ENCODE measurements at places on chromosomes 13 and 19. TPM values are rescaled to one million over a fixed set of nuclear protein-coding genes. Genes with fewer than 3 reads are reported as not detected.

GRCh38 chr19:49492573-49493405, 3.4 kb upstream of the RPS11 start:
- peaks cover 49% of the 10 kb centered on the region for H3K36me3 ChIP-seq
- DNase-seq = no peak
- no peak overlapping the region for H3K4me3 ChIP-seq

DNA sequence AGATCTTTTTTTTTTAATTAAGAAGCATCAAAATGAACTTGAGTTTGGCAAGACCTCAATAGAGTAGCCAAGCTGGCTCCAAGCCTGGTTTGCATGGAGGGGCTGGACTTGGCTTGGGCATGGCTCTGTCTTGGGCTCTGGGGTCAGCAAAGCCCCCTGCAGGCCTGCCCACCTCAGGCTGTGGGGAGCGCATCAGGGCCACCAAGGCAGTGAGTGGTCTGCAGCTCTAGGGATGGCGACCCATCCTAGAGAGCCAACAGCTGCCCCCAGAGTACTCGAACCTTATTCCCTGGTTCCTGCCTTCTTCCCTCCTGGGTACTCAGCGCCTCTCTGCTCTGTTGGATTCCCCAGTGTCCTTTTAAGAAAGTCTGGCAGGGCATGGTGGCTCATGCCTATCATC, 5.4 kb upstream of the CHST8 start:
- H3K27ac ChIP-seq = no peak overlapping the region
- H3K27me3 ChIP-seq = no peaks in the 10 kb centered on the region
- no peak for DNase-seq

The ZNF439 gene
- total RNA-seq = 6.2 TPM

- H3K4me3 ChIP-seq = no peak overlapping the region
- no peaks in the 10 kb centered on the region for H3K4me1 ChIP-seq
- no peaks in the 10 kb centered on the region for H3K27me3 ChIP-seq
- no peak overlapping the region for H3K27ac ChIP-seq
- no peak for DNase-seq
Measured at GRCh38 chr13:63128716-63129115, 1713.1 kb upstream of the PCDH20 start.

DNA sequence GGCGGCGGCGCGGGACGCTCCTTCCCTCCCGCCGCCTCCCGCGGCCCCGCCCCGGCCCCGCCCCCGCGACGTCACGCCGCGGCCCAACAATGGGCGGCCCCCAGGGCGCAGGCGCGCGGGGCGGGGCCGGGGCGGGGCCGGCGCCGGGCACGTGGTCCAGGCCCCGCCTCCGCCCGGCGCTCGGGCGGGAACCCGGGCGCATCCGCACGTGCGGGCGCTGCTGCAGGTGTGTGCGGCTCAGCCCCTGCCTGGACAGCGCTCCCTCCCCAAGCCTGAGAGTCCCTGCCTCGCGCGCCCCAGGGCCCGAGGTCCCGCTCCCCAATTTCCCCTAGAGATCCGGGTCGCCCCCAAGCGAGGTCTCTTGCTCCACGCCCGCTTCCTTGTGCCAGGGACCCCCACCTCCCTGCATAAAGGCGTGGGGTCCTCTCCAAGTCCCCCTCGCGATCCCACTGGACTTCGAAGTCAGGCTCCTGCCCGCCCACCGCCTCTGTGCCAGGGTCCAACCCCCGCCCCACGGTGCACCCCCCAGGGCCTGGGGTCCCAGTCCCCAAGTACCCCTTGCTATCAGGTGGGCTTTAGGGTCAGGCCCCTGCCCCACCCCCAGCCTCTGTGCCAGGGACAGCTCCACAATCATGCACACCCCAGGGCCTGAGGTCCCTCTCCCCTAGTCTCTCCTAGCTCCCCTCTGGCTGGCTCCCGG, at the start of gene MEX3D:
Gene MEX3D (minus strand): TSS at position 6 of the 700 bp plus-strand sequence. CDS start 267 bp downstream, outside the sequence.
- DNase-seq = peak; percentile 77
- H3K27ac ChIP-seq = no peak within 1 kb of the TSS
- H3K4me3 ChIP-seq = no peak within 1 kb of the TSS
- H3K36me3 ChIP-seq = no peaks in the 10 kb centered on the region
- no peaks in the 10 kb centered on the region for H3K27me3 ChIP-seq
- peaks cover 4% of the 10 kb centered on the region for H3K4me1 ChIP-seq

DNA sequence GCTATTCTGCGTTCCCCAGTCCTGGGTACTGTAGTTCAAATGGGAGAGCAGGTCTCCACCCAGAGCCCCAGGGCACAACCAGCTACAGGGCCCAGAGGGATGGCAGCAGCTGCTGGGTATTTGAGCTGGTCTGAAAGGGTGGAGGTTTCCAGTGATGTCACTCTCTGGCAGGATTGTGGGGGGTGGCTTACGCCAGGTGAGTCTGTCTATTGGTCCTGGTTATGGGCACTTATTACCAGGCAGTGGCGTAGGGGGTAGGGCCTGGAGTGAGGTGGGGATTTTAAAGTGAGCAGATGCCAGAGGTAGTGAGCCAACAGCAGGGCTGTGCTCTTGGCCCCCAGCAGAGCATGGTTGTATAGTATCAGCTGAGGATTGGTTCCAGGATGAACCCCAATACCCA, 6.2 kb downstream of the RPS19 start:
- H3K27me3 ChIP-seq = no peaks in the 10 kb centered on the region
- no peak overlapping the region for H3K27ac ChIP-seq
- peaks cover 71% of the 10 kb centered on the region for H3K36me3 ChIP-seq
- peaks cover 93% of the 10 kb centered on the region for H3K4me1 ChIP-seq
- DNase-seq = no peak

GRCh38 chr13:73880365-73880764, 253.8 kb downstream of the KLF12 start:
- H3K36me3 ChIP-seq = no peaks in the 10 kb centered on the region
- no peaks in the 10 kb centered on the region for H3K27me3 ChIP-seq
- DNase-seq = no peak
- no peak overlapping the region for H3K27ac ChIP-seq
- H3K4me1 ChIP-seq = peaks cover 19% of the 10 kb centered on the region

- no peak for DNase-seq
- H3K4me1 ChIP-seq = peaks cover 9% of the 10 kb centered on the region
Measured at GRCh38 chr13:108917581-108917980, 288.2 kb downstream of the MYO16 start.

The TFPT gene
- 32.9 TPM for total RNA-seq

The NOVA2 gene
- total RNA-seq = not detected

- H3K4me3 ChIP-seq = no peak overlapping the region
- no peak overlapping the region for H3K27ac ChIP-seq
- H3K36me3 ChIP-seq = no peaks in the 10 kb centered on the region
- DNase-seq = no peak
Measured at GRCh38 chr13:21130116-21130515, 46.2 kb downstream of the SKA3 start.

- H3K4me3 ChIP-seq = peak overlapping the region; percentile 21
- no peaks in the 10 kb centered on the region for H3K36me3 ChIP-seq
Measured at GRCh38 chr19:3604227-3604986, 2.3 kb downstream of the TBXA2R start.

DNA sequence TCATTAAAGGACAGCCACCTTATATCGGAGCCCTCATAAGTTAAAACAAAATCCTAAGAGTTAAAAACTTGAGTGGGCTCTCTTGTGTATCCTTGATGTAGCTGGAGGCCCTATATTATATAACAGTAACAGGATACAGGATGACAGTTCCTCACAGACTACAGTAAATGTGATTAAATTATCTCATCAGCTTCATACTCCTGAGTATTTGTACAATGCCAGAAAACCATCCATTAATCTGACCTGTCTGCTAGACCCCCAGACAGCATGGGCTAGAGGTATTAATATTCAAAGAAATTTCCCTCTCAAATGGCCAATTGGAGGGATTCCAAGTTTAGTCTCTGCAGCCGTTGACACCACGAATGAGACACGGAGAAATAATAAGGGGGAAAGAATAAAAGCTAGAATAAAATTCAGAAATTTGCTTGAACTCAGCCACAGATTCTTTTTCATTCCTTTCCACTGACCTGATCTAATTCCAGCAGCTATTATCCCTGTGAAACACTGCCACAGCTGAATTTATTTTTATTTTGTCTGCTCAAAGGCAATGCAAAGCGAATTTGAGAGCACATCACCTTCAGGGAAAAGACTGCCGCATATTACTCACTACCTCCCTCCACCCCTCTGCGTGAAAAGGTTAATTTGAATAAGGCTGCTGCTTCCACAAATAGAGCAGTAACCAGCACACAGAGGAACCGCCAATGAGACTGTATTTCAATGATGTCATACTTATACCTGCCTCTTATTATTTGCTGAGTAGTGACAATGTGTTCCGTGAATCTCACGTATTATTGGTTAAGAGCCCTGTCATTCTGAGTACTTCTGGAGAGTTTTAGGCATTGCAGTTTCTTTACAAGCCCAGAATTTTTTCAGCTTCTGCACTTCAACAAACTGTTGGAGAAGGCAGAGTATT, 155.9 kb upstream of the KLF12 start:
- H3K27me3 ChIP-seq = no peaks in the 10 kb centered on the region
- H3K4me1 ChIP-seq = peaks cover 48% of the 10 kb centered on the region
- DNase-seq = peak; percentile 84
- no peak overlapping the region for H3K4me3 ChIP-seq

DNA sequence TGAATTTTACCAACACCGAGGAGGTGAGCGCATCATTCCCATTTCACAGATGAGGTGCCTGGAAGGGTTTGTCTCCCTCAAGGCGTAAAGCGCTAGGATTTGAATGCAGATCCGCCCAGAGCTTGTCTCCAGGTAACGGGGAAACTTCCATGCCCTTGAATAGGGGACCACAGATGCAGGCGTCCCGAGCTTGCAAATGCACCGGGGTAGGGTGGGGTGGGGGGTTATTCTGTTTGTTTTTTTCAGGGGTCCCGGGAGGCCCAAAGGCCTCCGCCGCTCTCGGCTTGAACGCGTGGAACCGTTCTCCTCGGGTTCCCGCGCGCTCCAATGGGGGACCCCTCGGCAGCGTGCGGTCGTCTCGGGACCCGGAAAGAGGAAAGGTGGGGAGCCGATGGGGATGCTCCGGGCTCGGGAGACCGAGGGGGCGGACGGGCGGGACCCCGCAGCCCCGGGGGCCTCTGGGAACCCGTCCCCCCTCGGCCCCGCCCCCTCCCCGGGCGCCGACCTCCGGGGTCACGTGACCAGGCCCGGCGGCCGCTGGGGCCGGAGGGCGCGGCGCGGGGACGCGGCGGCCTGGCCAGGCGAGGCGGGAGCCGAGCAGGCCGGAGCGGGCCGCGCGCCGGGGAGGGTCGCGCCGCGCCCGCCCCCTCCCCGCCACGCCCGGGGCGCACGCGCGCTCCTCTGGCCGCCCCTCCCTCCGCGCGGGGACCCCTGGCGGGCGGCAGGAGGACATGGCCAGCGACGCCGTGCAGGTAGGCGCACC, at the start of gene PKN1:
Gene PKN1 (plus strand): TSS at position 516 of the 763 bp plus-strand sequence. CDS start 216 bp downstream, at position 732.
- H3K36me3 ChIP-seq = no peaks in the 10 kb centered on the region
- H3K27me3 ChIP-seq = no peaks in the 10 kb centered on the region
- peak within 1 kb of the TSS; percentile 59 for H3K4me3 ChIP-seq
- peaks cover 35% of the 10 kb centered on the region for H3K4me1 ChIP-seq

The ZNF530 gene
- total RNA-seq = 12.6 TPM

- H3K27ac ChIP-seq = no peak overlapping the region
- H3K4me3 ChIP-seq = no peak overlapping the region
- H3K27me3 ChIP-seq = no peaks in the 10 kb centered on the region
- DNase-seq = no peak
- H3K36me3 ChIP-seq = no peaks in the 10 kb centered on the region
- H3K4me1 ChIP-seq = peaks cover 9% of the 10 kb centered on the region
Measured at GRCh38 chr19:45568732-45569131, 15.9 kb downstream of the OPA3 start.

The MRPL57 gene
- total RNA-seq = 28.8 TPM

The AMH gene
- 7.4 TPM for total RNA-seq

The LRG1 gene
- not detected for total RNA-seq

The PSG1 gene
- total RNA-seq = not detected

The SLC6A16 gene
- total RNA-seq = 1.1 TPM

The ZNF835 gene
- 4.7 TPM for total RNA-seq

DNA sequence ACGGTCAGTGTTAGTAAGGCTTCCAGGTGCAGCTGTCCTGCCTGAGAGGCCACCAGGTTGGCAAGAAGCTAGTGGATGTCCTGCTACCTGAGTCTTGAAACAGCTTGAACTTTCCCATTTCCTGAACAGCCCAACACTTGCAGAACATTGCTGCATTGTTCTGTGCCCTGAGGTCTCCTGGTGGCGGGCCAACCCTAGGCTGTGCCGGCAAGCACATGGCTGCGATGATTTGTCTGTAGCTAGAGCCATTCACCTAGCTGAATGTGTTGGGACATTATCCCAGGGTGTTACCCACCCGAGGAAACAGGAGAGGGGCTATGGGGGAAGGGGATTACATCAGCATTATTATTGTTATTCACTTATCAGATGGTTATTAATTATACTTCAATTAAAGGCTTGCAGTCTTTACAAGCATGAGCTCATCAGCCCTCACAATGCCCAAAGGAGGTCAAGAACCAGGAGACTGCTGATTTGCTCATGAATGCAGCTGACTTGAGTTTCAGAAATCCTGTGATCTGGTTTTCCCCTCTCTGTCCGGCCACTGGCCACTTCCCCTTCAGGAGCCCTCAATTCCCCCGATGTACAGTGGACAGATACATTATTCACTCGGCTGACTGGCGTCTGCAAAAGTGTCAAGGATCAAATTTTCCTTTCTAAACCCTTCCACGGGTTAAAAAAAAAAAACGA, 187.6 kb upstream of the TSC22D1 start:
- no peaks in the 10 kb centered on the region for H3K36me3 ChIP-seq
- H3K27ac ChIP-seq = no peak overlapping the region
- H3K4me3 ChIP-seq = no peak overlapping the region
- no peak for DNase-seq

DNA sequence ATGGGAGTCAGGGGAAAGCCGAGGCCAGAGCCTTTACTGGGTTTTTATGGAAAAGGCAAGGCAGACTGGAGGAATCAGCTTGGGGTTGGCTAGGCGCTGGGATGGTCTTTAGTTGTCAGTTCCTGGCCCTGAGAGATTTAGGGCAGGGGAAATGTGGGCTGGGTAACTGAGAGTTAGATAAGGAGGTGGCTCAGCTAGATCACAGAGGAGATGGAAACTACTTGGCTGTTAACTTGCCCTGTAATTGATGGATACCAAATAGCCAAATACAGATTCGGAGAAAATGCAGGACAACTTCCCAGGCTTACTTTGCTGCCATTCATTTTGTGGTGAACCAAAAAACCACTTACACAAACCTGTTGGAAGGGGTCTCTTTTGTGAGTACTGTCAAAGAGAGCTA, 54.0 kb downstream of the LRCH1 start:
- no peaks in the 10 kb centered on the region for H3K27me3 ChIP-seq
- no peaks in the 10 kb centered on the region for H3K36me3 ChIP-seq

The OLFM2 gene
- 0.90 TPM for total RNA-seq

The TUBB4A gene
- 7.1 TPM for total RNA-seq

Measured in CD8-positive, alpha-beta memory T cell (primary cell).